Endodermal cell (in vitro differentiated cells): ENCODE measurements at places on chromosomes 4 and X. TPM values are rescaled to one million over a fixed set of nuclear protein-coding genes. Genes with fewer than 3 reads are reported as not detected.

GLRB gene
- 0.61 to 1.6 TPM (median 1.4 TPM) in 3 replicates for total RNA-seq

C4orf36 gene
- total RNA-seq: 1.2 to 3.7 TPM (median 1.7 TPM) in 3 replicates

PSAPL1 gene
- 0.13 and 0.14 TPM in 2 replicates for total RNA-seq

ODAPH gene
- not detected in 2 replicates for total RNA-seq

SPATA4 gene
- total RNA-seq: 0.45 TPM in 1 of 3 replicates, not detected in the others

ADRA2C gene
- 16.0 and 16.5 TPM in 2 replicates for total RNA-seq

HS3ST1 gene
- 0.54 to 2.8 TPM (median 2.1 TPM) in 3 replicates for total RNA-seq

GPR34 gene
- total RNA-seq: not detected in 2 replicates

NAAA gene
- total RNA-seq: 1.7 and 1.9 TPM in 2 replicates

CDKL2 gene
- total RNA-seq: 0.84 to 2.1 TPM (median 1.3 TPM) in 3 replicates

ARMCX6 gene
- 46.7 and 52.7 TPM in 2 replicates for total RNA-seq

RS1 gene
- not detected in 3 replicates for total RNA-seq

CDX4 gene
- not detected in 3 replicates for total RNA-seq

MRPL1 gene
- 31.1 and 31.7 TPM in 2 replicates for total RNA-seq

NPNT gene
- total RNA-seq: 1.6 to 11.2 TPM (median 2.5 TPM) in 3 replicates

ADGRL3 gene
- 9.6 to 10.7 TPM (median 9.9 TPM) in 3 replicates for total RNA-seq

PABPC1L2B gene
- total RNA-seq: not detected in 3 replicates

LRIT3 gene
- 1.5 and 1.7 TPM in 2 replicates for total RNA-seq

PARM1 gene
- total RNA-seq: 0.13 to 0.23 TPM (median 0.23 TPM) in 3 replicates

LPAR4 gene
- total RNA-seq: 2.6 and 2.9 TPM in 2 replicates

NKX3-2 gene
- 0.11 to 0.25 TPM (median 0.23 TPM) in 3 replicates for total RNA-seq

TMEM150C gene
- total RNA-seq: 19.5 and 29.3 TPM in 2 replicates

OPRPN gene
- not detected in 3 replicates for total RNA-seq

RPL34 gene
- 968 to 1,014 TPM (median 1,006 TPM) in 3 replicates for total RNA-seq

PAGE2 gene
- total RNA-seq: not detected in 2 replicates

GLRA3 gene
- 0.21 TPM in 1 of 3 replicates, not detected in the others for total RNA-seq

NAP1L2 gene
- total RNA-seq: 6.9 and 8.4 TPM in 2 replicates
